ENCODE measurements at places on chromosomes 16 and 17. TPM values are rescaled to one million over a fixed set of nuclear protein-coding genes. Genes with fewer than 3 reads are reported as not detected.
A peak's percentile ranks its signal among the peaks of the same experiment; 100 is the strongest.

PITPNM3 gene
- 0.23 TPM for total RNA-seq

DNA sequence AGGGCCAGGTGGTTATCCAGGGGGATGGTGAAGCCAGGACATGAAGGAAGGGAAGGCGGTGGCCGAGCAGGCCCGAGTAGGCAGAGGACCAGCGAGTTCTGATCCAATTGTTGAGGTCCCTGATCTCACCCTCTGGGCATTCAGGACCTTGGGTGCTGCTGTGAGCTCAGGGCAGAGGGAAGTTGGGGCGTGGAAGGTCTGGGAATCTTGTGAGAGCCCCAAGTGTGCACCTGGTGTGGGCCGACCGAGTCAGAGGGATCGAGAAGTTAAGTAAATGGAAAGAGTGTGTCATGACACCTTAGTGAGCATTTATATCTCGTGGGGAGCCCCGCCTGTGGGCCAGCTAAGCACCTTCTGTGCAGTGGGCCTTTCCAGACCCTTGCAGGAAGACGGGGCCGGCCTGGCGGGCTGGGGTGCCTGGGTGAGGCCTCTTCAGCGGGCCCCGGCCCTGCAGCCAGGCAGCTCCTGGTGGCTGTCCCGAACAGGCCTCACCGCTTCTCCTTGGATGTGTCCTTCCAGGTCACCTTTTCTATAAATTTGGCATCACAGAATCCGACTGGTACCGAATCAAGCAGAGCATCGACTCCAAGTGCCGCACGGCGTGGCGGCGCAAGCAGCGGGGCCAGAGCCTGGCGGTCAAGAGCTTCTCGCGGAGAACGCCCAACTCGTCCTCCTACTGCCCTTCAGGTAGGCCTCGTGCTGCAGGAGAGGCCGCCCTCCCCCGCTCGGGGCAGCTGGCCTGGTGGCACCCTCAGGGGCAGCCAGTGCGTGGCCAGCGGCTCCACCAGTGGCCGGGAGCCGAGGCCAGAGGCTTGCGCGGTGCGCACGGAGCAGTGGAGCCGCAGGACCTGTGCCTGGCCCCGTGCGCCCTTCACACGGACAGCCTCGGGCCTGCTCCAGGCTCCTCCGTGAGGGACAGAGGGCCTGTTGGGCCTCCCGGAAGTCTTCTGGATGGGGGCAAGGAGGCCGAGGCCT is 76.0 kb downstream of the BANP start:
- no peak for DNase-seq

DNA sequence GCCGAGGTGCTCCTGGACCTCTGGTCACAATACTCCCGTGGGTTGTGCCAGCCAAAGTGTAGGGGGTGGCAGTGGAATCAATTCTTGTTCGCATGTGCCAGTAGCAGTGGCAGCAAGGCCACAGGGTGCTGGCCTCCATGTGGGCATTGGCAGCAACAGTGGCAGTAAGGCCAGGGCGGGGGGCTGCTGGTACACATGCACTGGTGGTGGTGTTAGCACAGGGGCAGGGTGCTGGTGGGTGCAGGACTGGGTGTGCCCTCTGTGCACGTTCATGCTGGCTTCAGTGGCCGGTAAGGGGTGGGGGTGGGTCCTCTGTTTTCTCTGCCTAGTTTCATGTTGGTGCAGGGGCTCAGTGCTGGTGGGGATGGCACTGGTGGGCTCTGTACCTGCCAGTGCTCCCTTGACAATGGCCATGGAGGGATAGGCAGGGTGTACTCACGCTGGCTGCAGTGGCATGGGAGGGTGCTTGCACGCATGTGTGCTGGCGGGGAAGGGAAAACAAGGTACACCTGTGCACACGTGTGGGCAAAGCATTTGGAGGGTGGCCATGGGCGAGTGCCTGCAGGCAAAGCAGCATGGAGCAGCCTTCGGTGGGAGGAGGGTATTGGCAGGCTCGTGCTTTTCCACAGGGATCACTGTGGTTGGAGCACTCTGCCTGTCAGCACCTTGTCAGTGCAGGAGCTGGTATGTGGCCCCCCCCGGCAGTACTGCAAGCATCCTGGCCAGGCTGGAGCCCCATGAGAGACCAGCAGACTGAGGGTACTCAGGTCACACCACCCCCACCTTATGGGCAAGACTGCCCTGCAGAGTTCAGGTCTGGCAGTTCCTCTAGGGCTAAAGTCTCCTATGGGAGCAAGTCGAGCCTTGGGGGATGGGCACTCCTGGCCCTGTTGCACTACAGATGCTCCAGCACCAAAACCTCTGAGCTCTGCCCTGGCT is 35.8 kb downstream of the NF1 start:
- DNase-seq, result peak; percentile 74

DNA sequence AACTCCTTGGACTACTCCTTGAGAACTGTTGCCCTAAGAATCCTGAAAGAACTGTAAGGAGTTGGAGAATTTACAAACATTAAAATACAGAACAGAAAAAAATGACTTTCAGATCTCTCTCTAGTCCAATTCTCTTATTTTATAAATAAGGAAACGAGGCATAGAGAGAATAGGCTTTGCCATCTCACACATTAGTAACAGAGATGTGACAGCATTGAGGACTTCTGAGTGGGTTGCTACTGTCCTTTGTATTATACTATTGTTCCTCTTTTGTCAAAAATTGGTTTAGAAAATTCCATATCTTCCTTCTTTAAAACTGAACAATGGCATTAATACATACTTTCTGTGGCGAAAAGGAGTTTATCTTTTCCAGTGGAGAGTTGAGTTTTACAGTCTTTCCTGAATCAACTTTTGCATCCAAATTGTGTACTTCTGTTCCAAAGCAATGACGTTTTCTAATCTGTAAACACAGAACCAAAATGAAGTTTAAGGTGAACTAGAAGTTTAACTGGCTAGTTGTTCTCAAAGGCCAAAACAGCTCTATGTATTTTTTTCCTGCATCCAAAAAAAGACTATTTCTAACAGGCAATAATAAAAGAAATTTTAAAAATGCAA is 16.5 kb downstream of the BRIP1 start:
- DNase-seq, result no peak

- no peak for DNase-seq
These were observed 28.6 kb downstream of the TPPP3 start for GRCh38 chr16:67364600-67365235.

Data from heart right ventricle (tissue), 16 donors.